Osteocyte (in vitro differentiated cells): ENCODE measurements at places on chromosomes 3 and 15.

DNA sequence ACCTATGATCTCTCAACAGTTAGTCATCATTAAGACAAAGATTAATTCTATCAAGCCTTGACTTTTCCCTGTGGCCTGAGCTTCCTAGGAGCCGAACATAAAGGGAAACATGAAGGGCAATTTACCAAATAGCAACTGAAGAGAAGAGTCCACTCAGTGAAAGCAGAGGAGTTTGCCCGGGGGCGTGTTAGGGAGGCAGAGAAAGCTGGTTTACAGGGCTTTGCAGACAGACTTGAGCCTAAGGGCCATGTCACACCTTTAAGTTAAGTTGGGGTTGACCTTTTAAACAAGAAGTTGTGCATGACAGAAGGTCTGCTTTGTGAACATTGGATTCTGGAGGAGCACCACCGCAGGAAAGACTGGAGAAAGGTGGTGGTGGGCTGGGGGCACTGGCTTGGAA lies 701.8 kb upstream of the CFAP20DC start:
- DNase-seq: no peak

- DNase-seq: no peak
These were observed 75.6 kb downstream of the VPS8 start for GRCh38 chr3:184887574-184887973.

DNA sequence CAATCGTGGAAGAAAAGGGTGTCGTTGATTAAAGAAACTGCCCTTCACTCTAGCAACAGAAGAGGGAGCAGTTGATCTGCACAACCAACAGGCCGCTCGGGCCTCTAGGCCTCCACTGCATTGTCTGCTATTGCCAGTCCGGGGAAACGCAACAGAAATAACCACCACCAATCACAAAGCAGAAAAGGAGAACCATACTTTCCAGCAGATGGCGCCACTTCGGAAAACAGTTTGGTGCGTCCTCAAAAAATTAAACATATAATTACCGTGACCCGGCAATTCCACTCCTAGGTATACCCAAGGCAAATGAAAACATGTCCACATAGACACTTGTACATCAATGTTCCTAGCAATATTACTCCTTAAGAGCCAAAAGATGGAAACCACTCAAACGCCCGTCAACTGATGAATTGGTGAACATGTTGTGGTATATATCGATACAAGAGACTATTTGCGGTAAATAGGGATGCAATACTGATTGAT lies 154.1 kb downstream of the TJP1 start:
- DNase-seq: peak; percentile 90

DNA sequence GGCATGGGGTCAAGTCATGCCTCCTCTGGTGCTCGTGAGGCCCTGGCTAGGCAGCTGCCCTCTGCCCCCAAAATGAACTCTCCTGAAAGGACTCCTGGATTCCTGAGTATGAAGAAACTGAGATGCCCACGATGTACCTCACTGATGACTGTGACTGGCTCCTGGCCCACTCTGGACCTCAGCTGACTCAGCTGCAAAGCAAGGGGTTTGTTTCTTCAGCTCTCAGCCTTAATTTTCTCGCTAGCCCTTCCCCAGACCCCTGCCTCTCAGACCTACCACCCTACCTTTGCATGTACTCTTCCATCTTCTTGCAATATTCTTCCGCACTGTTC lies 5.2 kb upstream of the GNAI2 start:
- DNase-seq: no peak

DNA sequence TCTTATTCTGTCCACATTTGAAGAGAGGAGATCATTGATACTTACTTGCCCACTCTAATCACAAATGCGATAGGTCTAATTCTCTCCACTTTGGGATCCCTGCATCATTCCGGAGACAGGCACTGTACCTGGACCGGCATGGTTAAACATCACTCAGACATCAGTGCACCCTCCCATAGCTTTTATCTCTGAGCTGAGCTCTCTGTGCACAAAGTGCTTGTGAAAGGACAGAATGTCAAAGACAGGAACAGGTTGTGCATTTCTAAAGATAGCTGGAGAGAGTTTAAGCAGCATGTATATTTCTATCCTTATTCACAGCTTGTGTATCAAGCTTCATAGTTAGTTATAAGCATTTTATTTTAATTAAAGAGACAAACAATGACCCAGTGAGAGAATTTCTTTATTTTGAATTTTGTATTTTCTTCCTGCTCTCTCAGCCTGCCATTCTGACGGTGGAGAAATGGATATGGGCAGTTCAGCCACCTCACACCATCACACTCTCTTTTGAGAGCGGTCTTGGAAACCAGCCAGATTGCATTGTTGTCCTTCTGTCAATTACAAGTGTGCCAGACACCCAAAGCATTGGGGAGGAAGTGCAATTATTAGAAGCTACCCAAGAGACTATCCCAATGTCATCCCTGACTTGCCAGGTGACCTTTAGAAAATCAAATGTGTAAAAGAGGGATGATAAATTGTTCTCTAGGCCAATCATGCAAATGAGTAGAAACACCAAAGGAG lies 65.2 kb upstream of the CHL1 start:
- no peak for DNase-seq

DNA sequence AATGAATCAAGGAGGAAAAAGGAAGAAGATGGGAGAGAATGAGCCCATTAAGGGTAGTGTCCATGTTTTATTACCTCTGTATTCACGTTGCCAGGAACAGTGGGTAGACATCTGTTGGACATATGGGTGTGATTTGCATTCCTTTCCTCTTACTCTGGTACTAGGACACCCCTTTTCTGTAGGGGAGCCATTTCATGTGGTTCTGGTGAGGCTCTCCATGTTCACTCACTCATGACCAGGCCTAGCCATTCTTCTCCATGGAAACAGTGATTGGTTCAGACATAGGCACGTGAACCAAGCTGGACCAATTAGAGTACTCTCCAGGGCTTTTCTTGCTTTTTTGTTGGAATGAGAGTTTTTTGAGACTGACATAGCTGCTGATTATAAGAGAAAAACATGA lies 39.6 kb upstream of the PDCD6IP start:
- DNase-seq: no peak

DNA sequence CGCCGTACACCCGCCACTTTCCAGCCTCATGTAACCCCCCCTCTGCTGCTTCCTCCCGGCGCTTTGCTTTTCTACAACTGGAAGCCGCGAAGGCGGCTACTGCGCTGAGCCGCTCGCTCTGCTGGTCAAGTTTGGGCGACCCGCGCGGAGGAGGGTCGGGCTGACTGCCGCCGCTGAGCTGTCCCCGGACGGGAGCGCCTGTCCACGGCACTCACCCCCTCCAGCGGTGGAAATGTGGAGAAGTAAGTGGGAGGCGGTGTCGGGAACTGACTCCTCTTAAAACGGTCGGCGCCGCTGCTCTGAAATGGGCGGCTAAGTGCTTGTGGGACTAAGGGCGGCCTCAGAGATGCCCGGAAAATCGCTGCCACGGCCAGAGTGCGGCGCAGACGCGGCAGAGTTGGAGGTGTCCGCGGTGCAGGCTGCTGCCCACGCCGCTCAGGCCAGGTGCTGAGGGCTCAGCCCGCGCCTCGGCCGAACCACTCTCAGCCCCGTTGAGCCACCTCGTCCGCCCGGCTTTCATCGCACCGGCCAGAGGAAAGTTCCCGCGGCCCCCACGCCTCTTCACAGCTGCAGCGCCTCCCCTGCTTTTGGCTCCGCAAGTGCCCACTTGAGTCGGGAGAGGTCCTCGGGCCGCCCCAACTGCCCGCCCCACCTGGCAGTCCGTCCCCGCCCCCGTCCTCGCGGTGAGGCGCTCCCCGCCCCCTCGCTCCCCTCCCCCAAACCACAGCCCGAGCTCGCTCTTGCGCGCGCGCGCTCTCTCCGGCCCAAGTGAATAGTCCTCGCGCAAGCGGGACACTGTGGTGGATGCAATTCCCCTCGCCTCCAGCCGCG lies at the start of gene EPHA6:
Gene EPHA6 (plus strand): TSS at position 775 of the 831 bp plus-strand sequence.
- peak; percentile 86 for DNase-seq

GRCh38 chr3:172770382-172770781 lies 19.9 kb downstream of the ECT2 start:
- no peak for DNase-seq

DNA sequence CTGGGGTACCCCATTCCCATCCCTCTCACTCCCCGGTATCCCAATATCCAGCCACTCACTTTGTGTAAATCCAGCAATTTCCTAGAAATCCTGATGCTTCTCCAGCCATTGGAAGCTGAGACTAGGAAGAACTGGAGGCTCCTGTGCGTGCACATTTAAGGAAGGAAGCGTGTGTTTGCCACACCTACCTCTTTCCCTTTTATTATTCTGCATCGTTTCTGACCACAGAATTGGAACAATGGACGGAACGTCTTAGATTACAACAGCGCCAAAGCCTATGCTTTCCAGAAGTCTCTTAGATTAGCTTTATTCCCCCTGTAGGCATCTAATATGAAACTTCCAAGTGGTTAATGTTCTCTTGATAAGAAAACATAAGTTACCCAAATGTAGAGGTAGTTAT lies 234.8 kb upstream of the TRIM42 start:
- DNase-seq: no peak

DNA sequence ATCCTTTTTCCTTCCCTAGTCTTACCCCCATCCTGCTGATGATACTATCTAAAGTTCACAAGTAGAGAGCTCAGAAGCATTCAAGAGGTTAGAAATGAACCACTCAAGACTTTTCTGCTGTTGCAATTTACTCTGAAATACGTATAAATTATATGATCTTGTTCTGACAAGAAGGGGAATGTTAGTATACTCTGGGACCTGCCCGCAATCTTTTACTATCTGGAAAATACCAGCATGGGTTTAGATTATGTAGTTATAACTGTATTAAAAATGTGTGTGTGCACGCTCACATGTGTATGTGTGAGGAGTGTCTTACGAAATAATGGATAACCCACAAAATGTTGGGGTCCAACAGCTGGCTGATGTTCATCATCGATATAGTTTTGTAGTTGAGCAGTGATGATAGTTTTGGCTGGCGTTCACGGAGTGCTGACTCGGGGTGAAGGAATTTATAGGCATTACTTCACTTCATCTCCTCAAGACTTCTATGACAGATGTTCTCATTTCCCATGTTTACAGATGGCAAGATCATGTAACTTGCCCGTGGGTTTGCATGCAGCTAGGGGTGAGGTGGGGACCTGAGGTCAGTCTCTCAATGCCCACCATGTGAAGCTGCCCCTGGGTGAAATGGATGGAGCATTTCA lies 297.5 kb upstream of the LYSMD4 start:
- no peak for DNase-seq

DNA sequence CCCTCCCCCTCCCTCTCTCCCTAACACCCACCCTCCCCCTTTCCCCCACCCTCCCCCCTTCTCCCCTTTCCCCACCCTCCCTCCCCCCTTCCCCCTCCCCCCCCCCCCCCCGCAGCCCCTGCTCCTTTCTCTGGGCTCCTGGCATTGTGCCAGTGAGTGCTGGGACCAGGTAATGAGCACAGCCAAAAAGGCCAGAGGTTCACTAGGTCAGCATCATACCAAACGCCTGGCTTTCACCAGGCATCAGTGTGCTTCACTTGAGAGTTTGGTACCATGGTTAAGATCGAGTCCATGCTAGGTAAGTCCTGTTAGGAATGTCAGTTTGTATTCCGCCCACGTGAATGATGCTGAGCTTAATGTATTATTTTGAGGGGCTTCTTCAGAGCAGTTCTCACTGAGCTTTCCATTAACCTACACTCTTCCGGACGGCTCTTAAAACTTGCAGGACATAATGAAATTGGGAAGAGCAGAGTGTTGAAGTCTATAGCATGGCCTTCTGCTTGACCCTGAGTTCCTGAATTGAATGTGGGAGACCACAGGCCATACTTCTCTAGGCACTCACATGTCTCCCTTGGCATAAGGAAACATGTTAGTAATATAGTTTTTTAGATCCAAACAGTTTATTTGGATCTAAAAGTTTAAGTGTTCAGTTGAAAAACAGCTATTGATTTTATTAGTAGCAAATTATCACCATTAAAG lies 45.6 kb downstream of the SENP2 start:
- DNase-seq: peak; percentile 70

GRCh38 chr15:27782125-27782524 lies 317.0 kb downstream of the OCA2 start:
- DNase-seq: no peak

DNA sequence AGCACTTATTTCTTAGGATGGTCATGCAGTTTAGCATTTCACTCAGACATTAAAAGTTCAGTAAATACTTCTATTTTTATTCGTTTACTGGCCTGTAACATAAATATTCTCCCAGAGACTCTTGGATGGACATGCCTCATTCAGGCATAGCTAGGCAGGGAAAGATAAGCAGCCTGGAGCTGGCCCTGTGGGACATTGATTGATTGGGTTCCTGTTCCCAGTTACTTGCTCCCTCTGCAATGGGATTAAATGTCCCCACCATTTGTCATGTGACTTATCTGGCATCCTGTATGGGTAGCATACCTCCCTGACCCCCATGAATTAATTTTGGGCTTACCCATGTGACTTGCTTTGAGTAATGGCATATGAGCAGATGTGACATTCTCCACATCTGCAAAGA lies 2.7 kb upstream of the SCAMP5 start:
- no peak for DNase-seq

DNA sequence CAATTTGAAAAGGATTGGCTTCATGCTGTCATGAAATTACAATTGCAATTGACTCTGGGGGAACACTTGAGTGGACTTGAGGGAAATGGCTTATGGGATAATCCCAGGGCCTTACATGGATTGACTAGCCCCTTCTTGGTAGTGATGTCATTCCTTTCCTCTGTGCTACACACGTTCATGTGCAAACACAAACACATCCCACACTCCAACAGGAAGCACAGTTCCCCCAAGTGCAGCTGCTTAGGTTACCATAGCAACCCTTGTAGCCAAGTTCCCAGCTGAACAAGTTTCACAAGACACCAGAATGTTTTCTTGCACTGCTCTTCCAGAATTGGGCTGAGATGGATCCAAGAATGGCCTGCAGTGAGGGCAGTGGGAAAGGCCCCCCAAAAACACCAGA lies 217.0 kb downstream of the ZNF621 start:
- DNase-seq: no peak

DNA sequence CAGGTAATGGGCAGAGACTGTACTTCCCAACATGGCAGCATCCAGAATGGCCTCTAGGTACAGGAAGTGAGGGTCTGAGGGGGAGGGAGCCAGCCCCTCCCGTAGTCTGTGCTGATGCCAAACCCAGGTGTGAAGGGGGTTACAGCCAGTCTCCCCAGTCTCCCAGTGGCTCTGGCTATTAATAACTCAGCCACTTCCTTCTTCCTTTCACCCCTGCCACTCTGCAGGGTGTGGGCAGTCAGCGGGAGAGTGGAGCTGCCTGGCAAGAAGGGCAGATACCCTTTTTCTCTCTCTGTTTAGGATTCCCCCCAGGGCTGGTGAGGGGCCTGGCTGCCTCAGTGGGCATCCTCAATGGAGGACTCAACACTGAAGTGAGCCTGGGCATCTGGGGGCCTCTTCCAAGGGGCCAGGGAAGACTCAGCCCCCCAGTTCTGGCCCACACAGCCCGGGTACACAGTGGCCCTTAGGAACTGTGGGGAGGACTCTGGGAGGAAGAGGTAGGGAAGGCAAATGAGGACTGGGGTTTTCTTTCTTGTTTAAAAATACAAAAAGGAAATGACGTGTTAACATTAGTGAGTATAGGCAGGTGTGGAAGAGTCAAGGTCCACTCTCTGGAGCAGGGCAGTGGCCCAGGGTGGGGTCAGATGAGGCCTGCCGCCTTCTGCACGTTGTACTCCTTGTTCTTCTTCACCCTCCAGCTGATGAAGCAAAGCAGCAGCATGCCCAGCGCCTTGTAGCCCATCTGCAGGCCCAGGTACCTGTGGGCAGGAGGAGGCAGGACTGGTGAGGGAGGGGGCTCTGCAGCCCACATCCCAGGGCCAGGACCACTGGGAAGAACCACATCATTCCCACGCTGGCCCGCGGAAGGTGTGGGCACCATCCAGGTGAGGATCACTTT lies 38.6 kb upstream of the RAB6B start:
- DNase-seq: peak; percentile 49
